HT1080 (cell line): ENCODE measurements at places on chromosomes 2 and 18. TPM values are rescaled to one million over a fixed set of nuclear protein-coding genes. Genes with fewer than 3 reads are reported as not detected.

The CRYGC gene
- total RNA-seq: 0.17 TPM in 1 of 2 replicates, not detected in the other

The GALNT5 gene
- not detected in 2 replicates for total RNA-seq

The MATN3 gene
- 0.07 and 0.47 TPM in 2 replicates for total RNA-seq

The CD8B2 gene
- total RNA-seq: not detected in 2 replicates

The CTAGE1 gene
- total RNA-seq: not detected in 2 replicates

The FMNL2 gene
- total RNA-seq: 40.1 and 42.6 TPM in 2 replicates

The CNGA3 gene
- not detected in 2 replicates for total RNA-seq

The TMEM247 gene
- total RNA-seq: not detected in 2 replicates

The TUBA4B gene
- total RNA-seq: 0.14 TPM in 1 of 2 replicates, not detected in the other

DNA sequence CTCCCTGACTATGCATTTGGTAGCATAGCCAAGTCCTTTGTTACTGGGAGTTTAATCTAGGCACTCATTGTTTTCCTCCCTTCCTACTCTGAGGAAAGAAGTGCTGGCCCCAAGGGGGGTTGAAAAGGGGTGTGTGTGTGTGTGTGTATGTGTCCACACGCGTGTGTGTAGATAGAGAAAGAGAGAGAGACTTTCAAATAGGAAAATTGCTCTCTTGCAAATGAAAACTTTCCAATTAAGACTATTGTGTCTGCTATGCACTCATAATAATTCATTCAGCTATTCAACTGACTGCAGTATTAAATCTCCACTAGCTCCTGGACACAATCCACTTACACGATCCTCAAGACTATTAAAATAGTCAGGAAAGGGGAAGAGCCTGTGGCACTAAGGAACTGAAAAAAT lies 92.9 kb upstream of the CSRNP3 start:
- DNase-seq: no peak

DNA sequence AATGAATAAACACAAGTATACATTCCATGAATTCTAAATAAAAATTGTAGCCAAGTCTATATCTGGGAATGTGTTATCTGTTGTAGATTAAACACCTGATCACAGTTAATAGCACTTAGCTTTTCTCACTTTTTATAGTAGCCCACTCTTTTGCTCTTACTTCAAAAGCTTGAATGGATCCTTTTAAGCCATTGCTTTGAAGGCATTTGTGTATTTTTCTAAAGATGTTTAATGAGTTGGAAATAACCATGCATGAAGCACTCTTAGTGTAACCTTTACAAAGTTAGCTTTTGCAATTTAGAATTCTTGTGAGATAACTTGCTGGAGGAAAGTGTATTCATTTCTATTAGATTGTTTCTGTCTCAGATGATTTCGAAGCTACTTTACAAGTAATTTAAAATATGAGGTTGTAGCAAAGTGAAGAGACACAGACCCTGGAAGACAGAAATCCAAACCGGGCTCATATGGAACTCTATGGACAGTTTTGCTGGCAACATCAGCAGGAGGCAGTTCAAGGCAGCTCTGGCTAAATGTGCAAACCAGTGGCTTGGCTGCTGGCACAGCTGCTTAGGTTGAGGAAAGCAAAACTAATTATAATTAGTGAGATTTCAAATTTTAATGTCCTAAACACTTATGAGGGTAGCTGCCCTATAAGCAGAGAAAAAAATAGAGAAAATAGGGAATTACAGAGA lies 469.8 kb upstream of the ZEB2 start:
- no peak for DNase-seq

GRCh38 chr18:63438181-63438580 lies 15.9 kb upstream of the VPS4B start:
- no peak for DNase-seq

GRCh38 chr2:85259879-85260278 lies 67.9 kb downstream of the TGOLN2 start:
- no peak for DNase-seq

- DNase-seq: peak; percentile 50
Measured at GRCh38 chr2:223488814-223489213, 113.3 kb downstream of the SCG2 start.

DNA sequence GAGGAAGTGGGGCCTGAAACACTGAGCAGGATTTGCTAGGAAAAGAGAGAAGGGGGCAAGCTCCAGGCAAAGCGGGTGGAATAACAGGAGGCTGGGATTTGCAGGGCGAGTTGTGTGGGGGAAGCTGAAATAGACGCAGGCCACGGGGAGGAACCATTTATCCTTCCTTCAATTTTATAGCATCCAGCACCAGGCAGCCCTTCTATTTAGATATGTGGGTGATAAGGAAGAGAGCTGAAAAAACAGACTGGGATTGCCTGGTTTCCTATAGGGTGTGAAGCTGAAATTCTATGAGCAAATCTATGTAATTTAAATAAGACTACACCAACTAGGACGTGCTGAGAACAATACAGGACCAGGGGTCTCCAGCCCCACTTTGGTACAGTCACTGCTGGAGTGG lies 132.0 kb upstream of the REV1 start:
- DNase-seq: no peak

DNA sequence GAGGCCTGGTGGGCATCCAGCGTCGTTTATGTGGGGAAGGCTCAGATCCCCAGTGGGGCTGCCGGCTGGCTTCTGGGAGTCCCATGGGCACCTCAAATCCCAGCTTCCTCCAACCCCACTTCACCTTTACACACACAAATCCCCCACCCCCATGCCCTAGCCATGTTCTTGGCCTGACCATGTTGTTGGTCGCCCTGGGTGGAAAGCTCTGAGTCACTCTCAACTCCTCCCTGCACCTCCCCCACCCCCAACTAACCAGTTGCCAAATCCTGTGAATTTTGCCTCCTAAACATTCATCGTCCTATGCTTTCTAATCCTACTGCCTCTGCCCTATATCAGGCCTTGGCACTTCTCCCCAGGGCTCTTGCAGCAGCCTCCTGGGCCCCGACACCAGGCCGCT lies 6.4 kb downstream of the TNS1 start:
- peak; percentile 78 for DNase-seq

GRCh38 chr2:201128033-201128432 lies 12.1 kb downstream of the CFLAR start:
- no peak for DNase-seq

DNA sequence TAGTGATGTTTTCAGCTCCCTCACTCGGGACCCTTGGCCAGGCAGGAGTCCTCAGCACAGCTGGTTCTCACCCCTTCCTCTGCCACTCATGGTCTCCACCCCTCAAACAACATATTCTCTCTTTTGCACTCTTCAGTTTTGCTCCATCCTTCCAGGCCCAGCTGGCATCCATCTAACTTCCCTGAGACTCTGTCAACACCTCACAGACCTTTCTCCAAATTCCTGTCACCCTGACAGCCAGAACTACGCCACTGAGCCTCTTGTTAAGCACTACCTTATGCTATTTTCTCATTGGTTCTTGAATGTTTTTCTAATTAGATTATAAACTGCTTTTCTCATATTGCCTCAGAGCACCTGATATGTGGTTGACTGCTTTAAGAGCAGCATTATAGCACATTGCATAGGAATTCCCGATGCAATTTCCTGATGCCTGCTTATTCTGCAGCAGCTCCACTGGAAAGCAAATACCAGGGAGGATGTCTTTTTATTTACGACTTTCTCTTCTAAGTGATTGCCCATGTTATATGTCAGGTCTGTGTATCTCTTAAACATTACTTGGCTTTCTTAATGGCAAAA lies 12.4 kb upstream of the INO80C start:
- DNase-seq: no peak

DNA sequence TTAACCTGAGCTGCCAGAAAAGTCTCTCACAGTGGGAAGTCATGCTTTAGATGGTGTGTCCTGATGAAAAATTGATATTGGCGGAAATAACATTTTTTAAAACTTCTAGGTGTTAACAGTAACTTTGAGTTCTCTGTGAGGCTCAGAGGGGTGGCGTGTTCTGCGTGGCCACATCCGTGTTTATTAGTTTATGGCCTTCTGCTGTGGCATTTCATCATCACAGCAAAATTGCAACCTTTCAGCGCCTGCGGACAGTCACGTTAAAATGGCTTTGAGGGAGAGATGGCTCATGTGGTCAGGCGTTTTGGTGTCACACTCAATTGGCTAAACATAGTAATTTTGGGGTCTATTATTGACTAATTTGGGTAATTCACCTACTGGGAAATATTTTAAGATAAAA lies 42.4 kb downstream of the KLHL29 start:
- DNase-seq: no peak

DNA sequence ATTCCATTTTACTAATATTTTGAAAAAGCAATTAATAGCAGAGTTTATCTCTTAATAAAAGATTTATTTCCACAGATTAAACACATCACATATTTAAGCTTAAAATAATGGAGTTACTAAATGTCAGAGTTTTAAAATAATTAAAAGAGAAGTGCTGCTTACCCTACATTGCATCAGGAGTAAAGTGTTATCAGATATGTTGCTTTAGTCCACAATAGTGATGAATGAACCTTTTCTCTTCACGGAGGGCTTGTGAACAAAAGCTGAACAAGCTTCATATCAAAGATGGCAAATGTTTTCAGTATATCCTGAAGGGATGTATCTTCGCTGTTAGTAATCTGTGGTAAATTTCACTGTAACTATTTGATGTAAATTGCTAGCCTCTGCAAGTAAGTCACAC lies 69.4 kb upstream of the TTC27 start:
- DNase-seq: no peak

GRCh38 chr2:149768320-149768799 lies 180.8 kb upstream of the MMADHC start:
- DNase-seq: no peak

GRCh38 chr2:176683618-176684111 lies 414.4 kb downstream of the MTX2 start:
- DNase-seq: no peak

- DNase-seq: no peak
Measured at GRCh38 chr2:182316950-182317349, 109.9 kb downstream of the PDE1A start.

- DNase-seq: no peak
Measured at GRCh38 chr2:66694087-66694860, 259.3 kb downstream of the MEIS1 start.

GRCh38 chr2:172806996-172807395 lies 71.4 kb downstream of the RAPGEF4 start:
- DNase-seq: no peak

DNA sequence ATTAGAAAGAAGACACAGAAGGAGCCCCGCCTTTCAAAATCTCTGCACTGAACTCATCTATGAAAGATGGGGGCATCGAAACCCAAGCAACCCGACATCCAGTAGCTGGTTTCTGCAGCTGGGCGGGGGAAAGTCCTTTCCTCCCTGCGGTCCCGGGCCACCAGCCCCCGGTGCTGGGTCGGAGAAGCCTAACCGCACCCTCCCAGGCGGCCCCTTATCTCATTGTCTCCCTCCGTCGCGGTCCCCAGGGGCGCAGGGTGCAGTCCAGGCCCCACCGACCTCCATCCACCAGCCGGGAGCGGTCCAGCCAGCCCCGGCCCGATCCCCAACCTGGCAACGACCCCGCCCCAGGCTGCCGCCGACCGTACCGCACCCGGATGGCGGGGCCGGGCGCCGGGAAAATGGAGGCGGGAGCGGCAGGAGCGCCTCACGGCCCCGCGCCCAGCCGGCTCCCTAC lies 452 bp downstream of the RAPH1 start:
- DNase-seq: peak; percentile 21

DNA sequence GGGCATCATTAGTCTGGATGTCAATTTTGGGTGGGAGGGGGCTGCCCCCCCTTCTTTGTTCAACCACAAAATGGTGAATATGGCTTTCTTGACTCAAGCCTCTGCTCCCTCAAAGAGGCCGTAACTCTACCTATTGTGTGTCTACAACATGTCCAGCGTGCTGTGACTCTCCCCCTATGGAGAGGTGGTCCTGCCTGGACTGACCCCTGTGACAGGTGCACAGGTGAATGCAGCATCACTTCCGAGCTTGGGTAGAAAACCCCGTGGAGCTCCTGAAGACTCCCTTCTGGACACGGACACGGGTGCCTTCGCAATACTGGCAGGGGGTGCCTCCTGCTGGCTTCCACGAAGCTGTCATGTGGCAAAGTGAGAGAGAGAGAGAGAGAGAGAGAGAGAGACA lies 397.8 kb downstream of the GALR1 start:
- no peak for DNase-seq

GRCh38 chr2:147173798-147174197 lies 671.0 kb upstream of the ACVR2A start:
- DNase-seq: no peak

- DNase-seq: peak; percentile 8
Measured at GRCh38 chr2:19810637-19811036, 91.1 kb downstream of the TTC32 start.

DNA sequence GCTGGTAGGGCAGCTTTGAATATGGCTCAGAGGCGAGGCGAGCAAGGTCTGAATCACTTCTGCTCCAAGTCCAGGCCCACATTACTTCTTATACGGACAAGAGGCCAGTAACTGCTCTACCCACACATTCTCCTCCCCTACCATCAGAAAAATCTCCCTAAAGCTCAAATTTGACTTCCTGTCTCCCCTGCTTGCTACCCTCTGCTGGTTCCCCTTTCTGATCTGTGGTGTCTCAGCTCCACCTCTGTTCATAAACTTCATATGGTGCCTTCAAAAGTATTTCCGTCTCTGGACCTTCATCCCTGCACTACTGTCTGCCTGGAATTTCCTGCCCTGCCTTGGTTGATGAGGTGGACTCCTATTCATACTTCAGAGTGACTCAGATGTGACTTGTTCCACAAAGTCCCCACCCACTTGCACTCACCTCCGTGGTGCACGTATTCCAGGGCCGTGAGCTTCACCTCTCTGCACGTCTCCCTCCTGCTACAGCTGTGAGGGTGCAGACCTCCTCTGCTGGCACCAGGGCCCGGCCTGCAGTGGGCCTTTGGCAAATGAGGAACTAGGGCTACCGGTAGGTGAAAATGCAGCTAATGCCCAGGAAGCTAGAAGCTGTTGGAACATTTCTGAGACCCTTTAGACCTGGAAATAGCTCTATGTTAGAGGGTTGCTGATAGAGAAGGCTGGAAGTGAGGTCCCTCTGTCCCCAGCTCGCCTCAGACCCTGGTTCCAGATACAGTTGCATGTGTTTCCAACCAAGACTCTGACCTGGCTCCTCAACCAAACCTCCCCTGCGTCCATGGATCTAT lies 24.6 kb upstream of the KCMF1 start:
- DNase-seq: peak; percentile 97

GRCh38 chr2:218418717-218419458 lies at the start of gene VIL1:
Gene VIL1, plus strand, starts transcription at chr2:218419123. Its CDS starts 4,656 bp downstream, at chr2:218423779.
- no peak for DNase-seq

DNA sequence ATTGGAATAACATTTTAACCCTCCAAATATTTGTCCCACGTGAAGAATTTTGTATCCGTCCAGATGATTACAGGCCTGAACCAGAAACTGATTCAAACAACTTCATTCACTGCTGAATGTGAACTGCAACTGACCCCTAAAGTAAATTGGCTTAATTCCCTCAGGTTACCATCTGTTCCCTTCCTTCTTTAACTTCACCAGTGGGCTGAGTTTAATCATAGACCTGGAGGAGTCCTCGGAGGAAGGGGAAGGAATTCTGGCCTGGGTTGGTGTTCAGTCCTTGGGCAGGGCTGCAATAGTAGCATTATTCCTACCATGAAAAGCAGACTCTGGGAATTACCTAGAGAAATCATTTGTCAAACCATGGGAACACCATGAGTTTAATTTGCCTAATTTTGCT lies 207.4 kb downstream of the TMEM247 start:
- no peak for DNase-seq

DNA sequence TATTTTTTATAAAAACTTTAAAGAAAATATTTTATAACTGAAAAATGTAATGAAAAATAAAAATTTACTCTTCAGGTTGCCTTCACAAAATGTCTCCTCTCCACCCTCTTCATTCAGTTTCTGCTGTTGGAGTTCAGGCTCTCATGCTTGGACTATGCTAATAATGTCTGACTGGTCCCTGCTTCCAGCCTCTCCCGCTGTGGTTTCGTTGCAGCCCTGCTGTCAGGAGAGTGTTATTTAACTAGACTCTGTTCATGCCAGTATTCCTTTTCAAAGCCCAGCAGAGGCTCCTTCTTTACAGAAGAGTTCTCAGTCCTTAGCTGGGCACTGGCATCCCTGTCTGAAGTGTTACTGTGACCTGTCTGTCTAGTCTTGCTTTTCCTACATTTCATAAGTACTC lies 40.4 kb downstream of the CLIP4 start:
- no peak for DNase-seq
